NCI-H1436 treated with DMSO at 0.1 percent for 48 hours (cell line): ENCODE measurements at places on chromosomes 3 and 15.

GRCh38 chr3:124053871-124054270 is 61.9 kb upstream of the ROPN1 start:
- no peak for DNase-seq

- no peak for DNase-seq
Measured at GRCh38 chr15:53693729-53694475, 65.6 kb downstream of the WDR72 start.

- DNase-seq, result no peak
Measured at GRCh38 chr15:61138156-61138555, 90.9 kb downstream of the RORA start.

- no peak for DNase-seq
Measured at GRCh38 chr3:125006291-125006731, 49.5 kb downstream of the HEG1 start.

DNA sequence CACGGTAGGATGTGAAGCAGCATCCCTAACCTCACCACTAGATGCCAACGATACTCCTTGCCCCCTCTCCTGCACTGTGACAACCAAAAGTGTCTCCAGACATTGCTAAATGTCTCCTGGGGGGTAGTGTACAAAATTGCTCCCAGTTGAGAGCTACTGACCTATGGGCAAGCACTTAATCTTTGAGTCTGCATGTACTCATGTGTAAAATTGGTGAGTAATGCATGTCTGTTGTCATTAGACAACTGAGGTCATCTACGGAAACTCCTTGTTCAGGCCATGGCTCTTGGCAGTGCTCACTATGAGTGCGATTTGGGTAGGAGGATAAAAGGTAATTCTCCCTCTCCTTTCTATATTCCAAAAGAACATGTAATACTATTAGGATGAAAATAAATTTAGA is 29.2 kb downstream of the PDHB start:
- no peak for DNase-seq
